Activated naive CD4-positive, alpha-beta T cell treated with Interleukin-2 at 50 U/mL for 16 hours (primary cell): ENCODE measurements at places on chromosomes 2 and 18.

DNA sequence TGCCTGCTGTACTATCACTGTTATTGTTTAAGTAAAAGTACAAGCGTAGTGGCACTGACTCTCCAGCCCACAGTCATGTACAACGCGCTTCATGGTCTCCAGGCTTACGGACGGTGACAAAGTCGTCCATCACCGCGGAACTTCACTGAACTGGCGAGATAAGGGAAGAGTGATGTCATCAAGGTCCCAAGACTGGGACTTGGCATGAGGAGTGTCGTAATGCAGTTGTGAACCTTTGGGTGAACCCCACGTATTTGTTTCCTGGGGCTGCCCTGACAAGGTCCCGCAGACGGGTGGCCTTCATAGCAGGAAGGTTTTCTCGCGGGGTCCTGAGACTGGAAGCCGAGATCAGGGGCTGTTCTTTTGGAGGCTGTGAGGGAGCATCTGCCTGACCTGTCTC, 17.3 kb downstream of the NFATC1 start:
- no peak for DNase-seq

DNA sequence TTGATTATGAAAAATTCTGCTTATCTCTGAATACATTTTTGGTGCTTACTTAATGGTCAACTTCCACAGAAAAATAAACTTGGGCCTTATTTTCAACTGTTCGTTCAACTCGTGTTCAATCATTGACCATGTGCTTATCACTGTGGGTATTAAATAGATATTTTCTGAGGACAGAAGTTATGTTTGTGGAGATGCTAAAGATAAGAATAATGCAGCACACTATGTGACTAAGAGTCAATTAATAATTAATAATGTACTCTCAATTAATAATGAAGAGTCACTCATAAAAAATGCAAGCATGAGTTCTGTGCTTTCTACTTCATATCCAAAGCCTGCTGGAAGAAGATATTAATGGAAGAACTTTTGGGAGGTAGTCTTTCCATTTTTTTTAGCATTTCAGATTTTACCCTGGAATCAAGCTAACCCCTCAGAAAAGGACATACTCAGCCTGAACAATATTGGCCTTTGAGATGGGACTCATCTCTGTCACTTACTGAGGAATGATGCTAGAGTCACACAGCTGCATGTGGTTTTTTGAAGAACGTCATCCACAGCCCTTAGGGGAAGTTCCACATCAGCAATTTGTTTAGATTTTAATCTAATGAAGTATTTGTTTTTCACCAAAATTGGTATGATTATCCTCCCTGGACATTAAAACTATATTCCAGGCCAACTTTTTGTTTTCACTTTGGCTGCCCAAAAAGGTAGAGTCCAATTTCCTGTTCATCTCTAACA, 191.9 kb upstream of the CRIM1 start:
- no peak for DNase-seq

GRCh38 chr2:43075054-43075593, 151.3 kb downstream of the ZFP36L2 start:
- DNase-seq, result no peak

DNA sequence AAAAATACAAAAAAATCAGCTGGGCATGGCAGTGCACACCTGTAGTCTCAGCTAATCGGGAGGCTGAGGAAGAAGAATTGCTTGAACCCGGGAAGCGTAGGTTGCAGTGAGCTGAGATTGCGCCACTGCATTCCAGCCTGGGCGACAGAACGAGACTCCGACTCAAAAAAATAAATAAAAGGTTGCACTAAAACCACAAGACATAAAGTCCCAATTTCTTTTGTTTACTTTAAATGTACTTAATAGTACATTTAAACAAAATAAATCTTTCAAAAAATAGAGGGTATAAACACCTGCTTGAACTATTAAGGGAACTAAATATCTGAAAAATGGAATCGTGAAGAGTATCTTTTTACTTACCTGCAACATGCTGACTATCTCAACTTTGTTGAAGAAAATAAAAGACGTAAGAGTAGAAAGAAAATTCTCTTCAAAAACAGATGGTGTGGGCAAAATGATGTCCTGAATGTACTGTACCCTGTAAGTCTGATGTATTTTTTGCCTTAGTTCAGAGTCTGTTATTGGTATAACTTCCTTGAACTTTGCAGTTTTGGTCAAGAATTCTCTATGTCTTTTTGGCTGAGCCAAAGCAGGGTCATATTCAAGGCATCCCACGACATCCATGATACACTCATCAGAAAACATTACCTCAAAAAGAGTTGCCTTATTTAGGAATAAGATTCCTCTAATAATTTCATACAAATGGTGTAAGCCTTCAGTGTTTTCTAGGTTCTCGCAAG, 19.2 kb downstream of the PPP4R3B start:
- no peak for DNase-seq

GRCh38 chr2:232347369-232347768, 31.2 kb upstream of the ALPP start:
- DNase-seq, result no peak

DNA sequence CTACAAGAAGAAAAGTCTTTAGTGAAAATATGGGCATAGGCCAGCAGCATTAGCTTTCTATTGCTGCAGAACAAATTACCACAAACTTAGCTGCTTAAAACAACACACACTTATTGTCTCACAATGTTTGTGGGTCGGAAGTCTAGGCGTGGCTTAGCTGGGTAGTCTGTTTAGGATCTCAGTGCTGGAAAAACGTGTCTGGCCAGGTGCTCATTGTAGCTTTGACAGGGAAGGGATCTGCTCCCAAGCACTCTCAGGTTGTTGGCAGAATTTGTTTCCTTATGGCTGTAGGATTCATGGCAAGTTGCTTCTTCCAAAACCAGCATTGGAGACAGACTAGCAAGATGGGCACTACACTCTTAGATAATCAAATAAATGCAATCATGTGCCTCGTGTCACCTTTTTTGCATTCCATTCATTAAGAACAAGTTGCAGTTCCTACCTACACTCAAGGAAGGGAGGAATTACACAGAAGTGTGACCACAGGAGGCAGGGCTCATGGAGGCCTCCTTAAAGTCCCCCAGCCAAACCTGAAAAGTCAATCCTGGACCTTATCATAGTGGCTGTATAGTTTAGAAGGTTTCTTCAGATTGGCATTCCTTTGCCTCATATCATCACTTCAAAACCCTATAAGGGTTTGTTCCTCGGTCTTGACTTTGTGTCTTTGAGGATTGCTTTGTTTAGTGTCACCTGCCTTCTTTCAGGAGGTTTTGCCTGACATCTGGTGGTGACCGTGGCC, 17.3 kb downstream of the MRPL30 start:
- DNase-seq, result no peak

DNA sequence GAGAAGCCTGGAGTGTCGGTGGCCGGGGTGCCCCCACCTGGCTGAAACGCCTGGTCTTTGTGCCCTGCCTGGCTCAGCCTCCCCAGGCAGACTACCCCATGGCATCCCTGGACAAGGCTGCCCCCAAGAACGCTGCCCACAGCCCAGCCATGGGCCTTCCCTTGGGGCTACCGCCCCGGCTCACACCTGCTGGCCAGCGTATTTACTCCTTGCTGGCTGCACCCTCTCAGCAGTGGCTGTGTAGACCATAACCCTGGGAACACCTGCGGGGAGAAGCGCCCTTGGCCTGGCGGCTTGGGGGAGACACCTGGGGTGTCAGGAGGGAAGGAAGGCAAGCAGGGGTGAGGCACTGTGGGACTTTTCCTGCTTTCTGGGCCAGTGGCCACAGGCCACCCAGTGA, 17.3 kb downstream of the CAPN10 start:
- DNase-seq, result no peak

DNA sequence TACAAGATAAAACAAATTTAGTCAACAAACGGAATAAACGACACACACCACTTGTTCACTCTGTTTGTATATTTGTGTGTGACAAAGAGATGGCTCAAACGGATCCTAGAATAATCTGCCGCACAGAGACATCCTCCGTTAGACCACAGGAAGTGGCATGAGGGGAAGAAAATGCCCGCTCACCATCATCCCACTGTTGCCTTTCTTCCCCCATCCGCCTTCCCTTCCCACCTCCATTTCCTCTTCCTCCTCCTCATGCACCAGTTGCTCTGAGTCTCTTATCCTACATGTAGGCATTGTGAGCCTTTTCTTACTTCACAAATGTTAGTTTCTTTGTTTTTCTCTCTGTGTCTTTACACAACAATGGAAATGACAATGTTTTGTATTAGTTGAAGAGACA, 228.5 kb upstream of the SMIM21 start:
- no peak for DNase-seq

- DNase-seq, result no peak
Measured at GRCh38 chr2:160277151-160277550, 77.1 kb upstream of the ITGB6 start.

GRCh38 chr2:28178946-28179345, 213.7 kb upstream of the FOSL2 start:
- no peak for DNase-seq

DNA sequence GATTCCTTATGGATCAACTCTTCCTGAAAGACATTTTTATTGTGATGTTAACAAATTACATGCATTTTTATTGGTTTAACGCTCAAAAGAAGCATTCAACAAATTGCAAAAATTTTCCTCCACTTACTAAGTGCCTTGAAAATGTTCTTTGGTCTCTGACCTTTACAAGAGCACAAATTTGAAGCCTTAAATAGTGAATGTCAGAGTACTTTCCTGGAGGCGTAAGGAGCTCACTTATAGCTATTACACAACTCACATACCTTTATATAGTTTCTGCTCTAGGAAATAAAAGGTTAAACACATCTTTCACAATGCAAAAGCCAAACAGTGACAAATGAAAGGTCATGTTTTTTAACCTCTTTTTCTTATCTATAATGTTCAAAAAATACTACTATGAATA, 405.7 kb upstream of the ZNF804A start:
- DNase-seq, result no peak

DNA sequence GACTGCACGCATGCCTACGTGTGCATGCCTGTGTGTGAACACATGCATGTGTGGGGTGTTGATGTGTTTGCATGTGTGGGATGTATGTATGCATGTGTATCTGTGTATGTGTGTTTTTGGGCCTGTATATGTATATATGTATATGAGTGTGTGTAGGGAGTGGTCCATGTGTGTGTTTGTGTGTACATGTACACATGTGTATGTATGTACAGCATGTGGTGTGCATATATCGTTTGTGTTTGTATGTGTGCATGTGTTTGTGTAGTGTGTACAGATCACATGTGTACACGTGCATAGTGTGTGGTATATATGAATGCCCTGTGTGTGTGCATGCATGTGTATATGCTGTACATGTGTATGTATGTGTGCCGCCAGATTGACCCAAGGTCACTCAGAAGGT, 54.2 kb upstream of the ASB18 start:
- no peak for DNase-seq

DNA sequence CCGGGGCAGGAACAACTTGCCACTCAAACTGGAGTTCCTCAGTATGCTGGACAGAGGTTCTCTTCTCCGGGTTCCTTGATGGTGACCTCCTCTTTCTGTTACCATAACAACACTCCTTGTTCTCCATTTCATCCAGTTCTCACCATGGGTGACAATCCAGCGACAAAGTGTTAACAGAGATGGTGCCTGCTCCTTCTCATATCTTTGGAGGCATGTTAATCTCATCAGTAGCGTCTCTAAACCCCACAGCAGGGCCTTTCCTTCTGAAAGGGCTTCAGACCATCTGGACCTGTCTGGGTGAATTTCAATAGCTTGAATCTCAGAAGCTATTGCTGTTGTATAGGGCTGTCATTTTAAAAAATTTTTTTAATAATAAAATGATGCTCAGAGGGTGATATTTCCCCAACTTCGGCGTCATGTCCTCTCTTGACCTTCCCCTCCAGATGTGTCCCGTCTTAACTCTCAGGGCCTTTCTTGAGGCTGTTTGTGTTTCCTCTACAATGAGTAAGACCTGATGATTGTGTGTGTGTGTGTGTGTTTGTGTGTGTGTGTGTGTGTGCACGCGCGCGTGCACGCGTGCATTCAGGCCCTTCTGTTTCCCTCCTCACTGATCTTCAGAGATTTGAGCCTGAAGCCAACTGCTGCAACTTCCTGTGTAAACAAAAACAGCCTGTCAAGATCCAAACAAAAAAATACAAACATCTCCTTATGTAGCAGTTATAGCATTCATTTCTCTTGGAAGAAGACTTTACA, 24.3 kb upstream of the CETN1 start:
- DNase-seq, result no peak

DNA sequence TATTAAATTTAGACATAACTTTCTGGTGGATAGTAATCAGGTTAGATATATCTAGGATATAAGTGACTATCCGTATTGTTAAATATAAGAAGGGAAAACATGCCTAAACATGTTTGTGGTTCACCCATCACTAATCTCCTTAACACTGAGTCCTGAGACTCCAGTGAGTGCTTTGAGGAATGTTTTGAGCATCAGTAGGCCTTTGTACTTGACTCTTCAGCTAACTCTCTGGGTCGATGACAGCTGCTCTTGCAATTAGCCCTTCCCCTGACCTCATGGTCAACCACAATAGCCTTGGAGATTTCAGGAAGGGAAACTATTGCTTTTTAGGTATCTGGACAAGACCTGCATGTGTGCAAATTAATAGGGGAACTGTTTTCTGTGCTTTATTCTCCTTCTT, 716.8 kb downstream of the EPHA4 start:
- DNase-seq, result no peak

DNA sequence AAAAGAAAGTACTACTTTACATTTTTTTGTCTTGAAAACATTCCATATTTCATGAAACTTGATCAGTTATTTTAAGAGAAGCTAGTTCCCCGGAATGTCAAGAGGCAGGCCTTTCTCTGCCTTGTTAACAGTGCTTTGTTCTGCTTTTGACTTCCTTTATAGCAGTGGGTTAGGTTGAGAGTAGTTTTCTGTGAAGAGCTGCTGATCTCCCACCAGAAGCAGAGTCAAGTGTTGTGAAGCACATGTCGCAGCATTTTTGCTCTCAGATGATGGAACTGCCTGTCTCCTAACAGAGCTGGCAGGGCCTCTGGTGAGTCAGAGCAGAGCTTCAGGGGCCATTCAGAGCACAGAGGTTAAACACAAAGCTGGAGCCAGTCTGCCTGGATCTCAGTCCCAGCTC, 871.8 kb downstream of the SLC4A3 start:
- DNase-seq, result no peak

GRCh38 chr2:178386986-178387597, 63.9 kb downstream of the PRKRA start:
- no peak for DNase-seq
